ENCODE measurements at places on chromosomes 5 and 9.
A peak's percentile ranks its signal among the peaks of the same experiment; 100 is the strongest.

- no peak for DNase-seq
These were observed 43.8 kb downstream of the PRRC1 start for GRCh38 chr5:127561254-127561653.

DNA sequence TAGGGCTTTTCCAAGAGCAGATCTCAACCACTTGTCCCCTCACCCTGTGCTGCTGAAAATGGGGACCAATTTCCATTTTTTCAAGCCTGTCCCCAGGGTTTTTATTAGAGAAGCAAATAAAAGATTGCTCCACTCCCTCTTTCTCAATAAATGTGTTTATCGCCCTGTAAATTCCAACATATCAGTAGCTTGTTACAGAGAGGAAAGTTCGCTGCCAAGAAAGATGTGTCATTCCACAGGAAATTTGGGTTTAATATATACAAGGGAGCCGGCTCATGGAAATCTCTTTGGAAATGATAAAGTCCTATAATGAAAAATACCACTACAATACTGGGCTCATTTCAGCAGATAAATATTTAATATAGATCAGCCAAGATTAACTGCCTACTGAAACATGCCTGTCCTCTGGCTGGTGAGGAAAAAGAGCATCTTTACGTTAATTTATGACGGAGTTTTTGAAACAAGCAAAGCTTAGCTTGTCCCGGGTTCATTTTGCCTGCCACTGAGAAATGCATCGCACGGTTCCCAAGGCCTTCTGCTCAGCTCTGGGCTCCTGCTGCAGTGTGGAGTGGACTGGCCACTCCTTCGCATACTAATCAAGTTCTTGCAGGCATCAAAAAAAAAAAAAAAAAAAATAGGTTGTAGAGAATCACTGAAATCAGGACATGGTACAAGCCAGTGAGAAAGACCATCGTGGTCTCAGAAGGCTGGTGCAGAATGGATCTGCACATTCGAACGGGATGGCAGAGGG is 84.5 kb downstream of the BRINP1 start:
- no peak for DNase-seq

- no peak for DNase-seq
These were observed 113.7 kb upstream of the DMRT1 start for GRCh38 chr9:727767-728166.

GRCh38 chr5:53303105-53303504 is 177.3 kb upstream of the FST start:
- DNase-seq, result no peak

GRCh38 chr5:77937015-77937908 is 161.1 kb upstream of the TBCA start:
- peak; percentile 39 for DNase-seq
